ENCODE measurements at places on chromosomes 7 and 10.

DNA sequence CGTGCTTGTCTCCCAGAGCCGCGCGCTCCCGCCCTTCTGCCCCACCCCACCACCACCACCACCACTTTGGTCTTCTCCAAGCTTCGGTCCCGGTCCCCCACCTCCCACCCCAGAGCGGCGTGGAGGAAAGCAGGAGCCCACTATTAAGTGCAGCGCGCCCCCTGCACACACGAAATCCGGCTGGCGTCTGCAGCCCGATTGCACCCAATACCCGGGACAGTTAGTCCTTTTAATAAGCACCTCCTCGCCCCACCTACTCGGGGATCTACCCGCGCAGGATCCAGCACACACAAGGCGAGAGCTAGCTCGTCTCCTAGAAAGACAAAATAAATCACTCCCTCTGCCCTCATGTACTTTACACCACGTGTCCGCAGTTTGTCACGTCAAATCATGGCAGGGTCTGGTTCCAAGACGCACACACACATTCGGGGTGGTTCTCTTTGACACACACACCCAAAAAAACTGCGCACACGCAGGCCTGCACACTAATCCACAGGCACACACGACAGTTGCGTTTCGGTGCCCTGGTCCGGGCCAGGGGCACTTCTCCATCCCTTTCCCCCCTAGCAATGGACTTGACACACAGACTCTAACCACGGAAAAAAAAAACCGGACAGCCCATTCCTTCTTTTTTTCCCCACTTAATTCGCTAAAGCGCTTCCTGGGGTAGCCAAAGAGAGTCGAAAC is 1.6 kb downstream of the SFMBT2 start:
- no peak for DNase-seq

GRCh38 chr7:36276428-36277248 is 113.0 kb upstream of the ANLN start:
- DNase-seq, result no peak

GRCh38 chr7:69189406-69189805 is 408.9 kb upstream of the AUTS2 start:
- no peak for DNase-seq

- DNase-seq, result no peak
Observed at GRCh38 chr10:70337201-70337651, 45.2 kb downstream of the LRRC20 start.

GRCh38 chr10:97916586-97916985 is 66.9 kb downstream of the GOLGA7B start:
- no peak for DNase-seq
